ENCODE measurements at places on chromosomes 11 and 22.
A peak's percentile ranks its signal among the peaks of the same experiment; 100 is the strongest.

- DNase-seq = no peak
Measured at GRCh38 chr11:47854667-47855066, 6.5 kb upstream of the NUP160 start.

GRCh38 chr22:24827296-24827695 lies 21.3 kb downstream of the SGSM1 start:
- no peak for DNase-seq

DNA sequence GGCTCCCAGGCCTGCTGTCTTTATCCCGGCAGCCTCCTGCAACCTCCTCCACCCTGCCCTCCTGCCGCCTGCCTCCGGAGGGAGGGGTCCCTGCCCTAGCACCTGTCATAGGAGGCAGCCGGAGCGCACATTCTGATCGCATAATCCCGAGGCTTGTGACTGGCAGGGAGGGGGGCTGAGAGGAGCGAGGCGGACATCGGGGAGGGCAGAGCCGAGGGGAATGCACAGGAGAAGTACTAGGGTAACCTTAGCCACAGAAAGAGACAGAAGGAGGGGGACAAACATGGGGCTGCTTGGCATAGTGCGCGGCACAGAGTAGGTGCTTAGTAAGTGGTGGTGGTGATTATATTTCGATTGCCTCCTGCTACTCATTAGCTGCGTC lies 9.2 kb upstream of the ALX4 start:
- no peak for DNase-seq

DNA sequence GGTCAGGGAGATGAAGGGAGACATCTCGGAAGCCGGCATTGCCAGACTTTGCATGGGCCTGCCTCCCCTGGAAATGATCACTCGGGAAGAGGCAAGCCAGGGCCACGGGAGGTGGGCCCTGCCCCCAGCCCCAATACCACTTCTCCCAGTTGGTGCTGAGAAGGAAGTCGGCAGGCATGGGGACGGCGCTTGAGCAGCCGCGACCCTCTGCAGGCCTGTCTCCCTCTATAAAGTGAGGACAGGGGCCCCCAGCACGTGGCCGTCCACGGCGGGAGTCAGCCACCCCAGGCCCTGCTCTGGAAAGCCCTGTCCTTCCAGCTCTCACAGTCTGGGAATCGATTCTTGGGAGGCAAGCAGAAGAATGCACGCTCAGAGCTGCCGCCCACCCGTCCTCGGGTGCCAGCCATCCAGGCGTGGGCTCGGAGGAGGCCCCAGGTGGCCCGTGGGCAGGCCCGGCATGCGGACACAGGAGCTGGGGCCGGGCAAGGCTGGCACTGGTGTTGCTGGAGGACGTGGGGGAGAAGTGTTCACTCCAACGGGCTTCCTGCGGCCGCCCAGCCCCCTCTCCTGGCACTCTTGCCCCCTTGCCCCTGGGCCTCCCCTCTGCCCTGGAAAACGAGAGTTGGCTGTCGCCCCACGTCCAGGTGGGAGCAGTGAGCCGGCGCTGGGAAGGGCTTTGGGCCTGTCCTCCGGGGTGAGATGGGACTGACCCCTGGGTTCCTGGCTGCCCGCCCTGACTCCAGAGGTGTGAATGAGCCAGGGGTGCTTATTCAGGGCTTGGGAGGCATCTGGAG lies 77.5 kb downstream of the CACNA1I start:
- DNase-seq = no peak

DNA sequence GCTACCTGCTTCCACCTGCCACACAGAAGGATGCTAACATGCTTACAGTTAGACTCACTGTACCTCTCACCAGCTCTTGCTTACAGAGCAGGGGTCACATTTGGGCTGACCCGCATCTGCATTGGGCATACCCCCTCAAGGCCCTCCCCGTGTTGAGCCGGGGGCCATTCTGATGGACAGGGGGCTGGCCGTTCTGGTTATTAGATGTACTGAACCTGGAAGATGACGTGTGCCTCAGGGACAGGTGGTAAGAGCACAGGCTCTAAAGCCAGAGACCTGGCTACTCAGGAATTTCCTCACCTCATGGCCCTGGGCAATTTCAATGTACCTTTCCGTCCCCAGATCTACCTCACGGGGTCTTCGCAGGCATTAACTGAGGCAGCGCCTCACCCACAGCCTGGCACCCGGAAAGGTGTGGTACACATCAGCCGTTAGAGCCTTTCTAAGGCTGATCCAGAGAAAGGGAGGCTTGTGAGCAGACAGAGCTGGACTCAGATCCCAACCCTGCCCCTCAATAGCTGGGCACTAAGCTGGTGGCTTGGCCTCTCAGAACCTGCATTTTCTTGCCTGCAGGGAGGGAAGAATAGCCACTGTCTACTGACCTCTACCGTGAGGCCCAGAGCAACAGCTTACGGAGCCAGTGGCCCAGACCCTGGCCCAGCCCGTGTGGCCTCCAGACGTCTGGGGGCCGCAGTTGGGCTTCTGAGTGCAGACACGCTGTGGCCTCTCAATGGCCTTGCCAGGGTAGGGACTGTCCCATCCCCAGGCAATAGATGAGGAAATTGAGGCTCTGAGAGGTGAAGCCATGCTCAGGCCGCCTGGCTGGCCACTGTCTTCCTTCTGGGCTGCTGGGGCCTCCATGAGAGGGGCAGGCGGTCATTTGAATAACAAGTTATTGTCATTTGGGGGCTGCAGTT lies 100.6 kb downstream of the MORC2 start:
- no peak for DNase-seq

DNA sequence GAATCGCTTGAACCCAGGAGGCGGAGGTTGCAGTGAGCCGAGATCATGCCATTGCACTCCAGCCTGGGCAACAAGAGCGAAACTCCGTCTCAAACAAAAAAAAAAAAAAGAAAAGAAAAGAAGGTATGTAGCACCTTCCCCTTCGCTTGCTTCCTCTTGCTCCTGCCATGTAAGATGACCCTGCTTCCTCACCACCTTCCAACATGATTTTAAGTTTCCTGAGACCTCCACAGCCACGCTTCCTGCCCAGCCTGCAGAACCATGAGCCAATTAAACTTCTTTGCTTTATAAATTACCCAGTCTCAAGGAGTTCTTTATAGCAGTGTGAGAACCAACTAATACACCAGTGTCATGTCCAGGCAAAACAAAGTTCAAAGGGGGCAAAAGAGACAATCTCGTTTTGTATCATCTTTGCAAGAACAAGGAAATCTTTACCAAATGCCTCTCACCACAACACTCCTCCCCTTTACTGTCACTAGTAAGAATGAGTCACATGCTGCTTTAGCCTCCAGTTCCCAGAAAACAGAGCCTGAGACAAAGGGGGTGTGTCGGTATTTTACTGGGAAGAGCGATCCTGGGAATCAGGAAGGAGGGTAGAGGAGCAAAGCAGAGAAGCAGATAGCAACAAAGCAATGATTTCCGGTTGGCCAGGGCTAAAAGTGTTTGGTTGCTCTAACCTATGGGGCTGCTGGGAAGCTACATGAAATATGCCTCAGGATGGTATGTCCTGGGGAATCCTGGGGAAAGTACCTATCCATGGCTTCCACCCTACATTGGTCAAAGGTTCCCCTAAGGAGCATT lies 10.5 kb upstream of the MCHR1 start:
- peak; percentile 67 for DNase-seq

GRCh38 chr11:13368041-13368446 lies 90.5 kb downstream of the BMAL1 start:
- DNase-seq = no peak

DNA sequence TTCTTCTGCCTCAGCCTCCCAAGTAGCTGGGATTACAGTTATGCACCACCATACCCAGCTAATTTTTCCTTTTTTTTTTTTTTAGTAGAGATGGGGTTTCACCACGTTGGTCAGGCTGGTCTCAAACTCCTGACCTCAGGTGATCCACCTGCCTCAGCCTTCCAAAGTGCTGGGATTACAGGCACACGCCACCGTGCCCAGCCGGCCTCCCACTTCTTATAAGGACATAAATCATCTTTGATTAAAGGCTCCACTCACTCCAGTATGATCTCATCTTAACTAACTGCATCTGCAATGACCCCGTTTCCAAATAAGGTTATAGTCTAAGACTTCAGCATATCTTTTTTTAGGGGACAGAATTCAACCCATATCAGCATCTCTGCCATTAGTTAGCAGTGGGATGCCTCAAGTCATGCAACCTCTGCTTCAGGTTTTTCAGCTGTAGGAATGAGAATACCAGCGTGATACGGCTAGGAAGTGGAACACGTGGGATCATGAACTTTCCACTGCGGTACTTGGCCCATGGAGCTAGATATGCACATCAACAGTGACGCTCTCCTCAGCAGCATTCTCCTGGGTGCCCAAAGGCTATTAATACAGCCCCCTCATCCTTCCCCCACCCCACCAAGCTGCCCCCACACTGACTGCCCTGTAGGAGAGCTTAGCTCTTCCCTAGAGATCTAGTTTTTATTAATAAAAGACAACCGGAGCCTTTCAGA lies 41.4 kb downstream of the MCHR1 start:
- DNase-seq = no peak

DNA sequence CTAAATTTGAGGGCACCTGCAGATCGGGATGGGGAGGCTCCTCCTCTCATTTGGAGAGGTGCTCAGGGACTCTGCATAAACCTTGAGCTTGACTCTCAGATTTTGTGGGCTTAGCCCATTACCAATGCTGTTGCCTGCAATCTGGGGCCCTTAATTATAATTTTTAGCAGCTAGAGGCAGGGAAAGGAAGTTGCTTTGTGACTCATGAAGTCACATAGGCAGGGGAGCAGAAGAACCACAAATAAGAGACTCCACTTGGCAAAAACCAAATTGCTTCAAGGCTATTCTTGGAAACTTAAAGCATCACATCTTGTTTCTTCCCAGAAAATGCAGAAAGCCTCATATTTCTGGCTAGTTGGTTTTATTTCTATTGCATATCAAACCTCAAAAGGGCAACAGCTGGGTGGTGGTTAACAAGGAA lies 46.9 kb downstream of the MICAL2 start:
- peak; percentile 67 for DNase-seq

GRCh38 chr22:32005453-32005852 lies 37.6 kb upstream of the SLC5A1 start:
- DNase-seq = no peak

- DNase-seq = no peak
Measured at GRCh38 chr11:57491371-57492061, 24.0 kb downstream of the SLC43A1 start.

DNA sequence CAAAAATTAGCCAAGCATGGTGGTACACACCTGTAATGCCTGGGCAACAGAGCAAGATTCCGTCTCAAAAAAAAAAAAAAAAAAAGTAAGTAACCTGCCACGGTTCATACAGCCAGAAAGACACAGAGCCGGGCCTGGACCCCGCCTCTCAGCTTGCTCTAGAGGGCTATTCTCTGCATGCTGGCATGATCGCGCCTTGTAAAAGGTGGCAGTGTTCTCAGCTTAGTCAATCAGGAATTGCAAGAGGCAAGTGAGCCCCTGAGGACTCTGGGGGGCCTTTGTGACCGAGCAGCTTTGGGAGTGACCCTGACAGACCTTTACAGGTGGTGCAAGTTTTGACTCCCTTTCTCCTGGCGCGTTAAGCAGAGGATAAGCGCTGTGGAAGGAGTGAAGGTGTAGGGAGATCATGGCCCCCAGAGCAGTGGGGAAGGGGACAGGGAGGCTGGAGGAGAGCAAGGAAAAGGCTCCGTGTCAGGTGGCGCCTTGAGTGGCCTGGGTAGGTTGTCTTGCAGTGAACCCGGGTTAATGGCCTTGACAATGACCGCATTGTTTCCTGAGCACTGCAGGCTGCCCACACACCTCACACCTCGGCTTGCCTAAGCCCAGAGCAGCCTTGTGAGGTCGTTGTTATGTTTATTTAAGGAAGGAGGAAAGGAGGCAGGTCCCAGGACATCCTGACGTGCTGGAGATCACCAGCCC lies 48.9 kb downstream of the CDPF1 start:
- no peak for DNase-seq

- no peak for DNase-seq
Measured at GRCh38 chr22:37090920-37091695, 18.4 kb downstream of the TMPRSS6 start.

DNA sequence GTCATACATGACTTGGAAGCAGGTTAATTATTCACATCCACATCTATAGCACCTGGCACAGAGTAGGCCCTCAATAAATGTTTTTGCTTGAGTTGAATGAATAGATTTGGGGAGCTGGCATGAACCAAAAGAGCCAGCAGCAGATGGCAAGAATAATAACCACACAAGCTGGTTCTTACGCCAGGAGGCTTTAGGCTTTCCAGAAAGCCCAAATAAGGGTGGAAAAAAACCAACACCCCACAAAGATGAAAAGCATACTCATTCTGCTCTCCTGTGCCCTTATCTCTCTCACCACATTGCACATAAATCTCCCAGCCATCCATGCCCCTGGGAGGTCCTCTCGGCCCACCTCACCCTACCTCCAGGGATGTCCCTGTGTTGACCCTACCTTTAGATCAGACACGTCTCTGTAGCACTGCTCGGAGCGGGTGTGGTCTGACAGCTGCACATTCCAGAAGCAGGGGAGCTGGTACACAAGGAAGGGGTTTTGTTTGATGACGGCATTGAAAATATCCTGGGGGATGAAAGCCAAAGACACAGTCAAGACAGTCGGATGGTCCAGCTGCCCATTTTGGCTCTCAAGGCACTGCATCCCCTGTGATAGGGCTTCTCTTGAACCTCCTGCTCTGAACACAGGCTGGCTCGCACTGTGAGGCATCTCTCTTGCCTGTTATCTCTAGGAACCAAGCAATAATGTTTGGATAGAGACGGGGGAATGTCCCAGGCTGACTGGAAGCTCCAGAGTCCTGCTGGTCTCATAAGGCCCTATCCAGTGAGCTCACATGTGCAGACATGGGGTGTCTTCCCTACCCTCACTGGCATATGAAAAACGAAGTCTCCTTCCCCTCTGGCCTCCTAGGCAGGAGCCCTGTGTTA lies 323.6 kb upstream of the SYN3 start:
- no peak for DNase-seq

DNA sequence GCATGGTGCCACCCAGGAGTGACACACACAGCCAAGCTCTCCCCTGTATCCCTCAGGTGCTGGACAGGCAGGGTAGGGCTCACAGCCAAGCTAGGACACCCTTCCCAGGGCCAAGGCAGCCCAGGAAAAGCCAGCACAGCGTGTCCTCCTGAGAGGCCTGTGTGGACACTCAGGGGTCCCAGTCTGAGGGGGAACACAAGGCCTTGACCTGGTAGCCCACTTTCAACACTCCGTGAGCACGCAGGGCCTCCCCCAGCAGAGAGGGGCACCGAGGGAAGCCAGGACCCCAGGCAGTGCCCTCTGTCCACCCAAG lies 24.9 kb downstream of the OSBPL5 start:
- no peak for DNase-seq
